Activated CD4-positive, alpha-beta memory T cell treated with anti-CD3 and anti-CD28 coated beads, Interleukin-2, amount 10 ng/mL, durations not matched to agents 7 days and 5 days (primary cell): ENCODE measurements at places on chromosomes 16 and 17.
A peak's percentile ranks its signal among the peaks of the same experiment; 100 is the strongest.

GRCh38 chr17:66426397-66427033 is 124.1 kb downstream of the PRKCA start:
- DNase-seq = peak; percentile 63

DNA sequence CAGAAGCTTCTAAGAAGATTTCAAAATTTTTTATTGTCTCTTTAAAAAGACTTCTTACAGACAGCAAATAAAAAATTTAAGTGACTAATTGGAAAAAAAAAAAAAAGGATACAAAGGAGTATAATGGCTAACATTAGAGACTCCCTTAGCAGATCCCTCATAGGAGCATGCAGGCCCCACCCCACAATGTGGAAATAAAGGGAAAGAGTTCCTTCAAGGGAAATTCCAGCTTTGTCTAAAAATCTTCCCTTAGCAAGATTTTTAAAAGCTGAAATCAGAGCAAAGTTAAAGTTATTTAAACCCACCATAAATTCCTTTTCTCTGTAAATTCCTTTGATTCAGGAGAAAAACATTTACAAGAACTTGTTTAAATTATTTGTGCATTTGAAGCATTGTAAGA is 32.5 kb upstream of the NOS2 start:
- no peak for DNase-seq

GRCh38 chr17:41687828-41688640 is 651 bp upstream of the EIF1 start:
- peak; percentile 67 for DNase-seq

- no peak for DNase-seq
These were observed 16.4 kb downstream of the PIMREG start for GRCh38 chr17:6460531-6461161.

DNA sequence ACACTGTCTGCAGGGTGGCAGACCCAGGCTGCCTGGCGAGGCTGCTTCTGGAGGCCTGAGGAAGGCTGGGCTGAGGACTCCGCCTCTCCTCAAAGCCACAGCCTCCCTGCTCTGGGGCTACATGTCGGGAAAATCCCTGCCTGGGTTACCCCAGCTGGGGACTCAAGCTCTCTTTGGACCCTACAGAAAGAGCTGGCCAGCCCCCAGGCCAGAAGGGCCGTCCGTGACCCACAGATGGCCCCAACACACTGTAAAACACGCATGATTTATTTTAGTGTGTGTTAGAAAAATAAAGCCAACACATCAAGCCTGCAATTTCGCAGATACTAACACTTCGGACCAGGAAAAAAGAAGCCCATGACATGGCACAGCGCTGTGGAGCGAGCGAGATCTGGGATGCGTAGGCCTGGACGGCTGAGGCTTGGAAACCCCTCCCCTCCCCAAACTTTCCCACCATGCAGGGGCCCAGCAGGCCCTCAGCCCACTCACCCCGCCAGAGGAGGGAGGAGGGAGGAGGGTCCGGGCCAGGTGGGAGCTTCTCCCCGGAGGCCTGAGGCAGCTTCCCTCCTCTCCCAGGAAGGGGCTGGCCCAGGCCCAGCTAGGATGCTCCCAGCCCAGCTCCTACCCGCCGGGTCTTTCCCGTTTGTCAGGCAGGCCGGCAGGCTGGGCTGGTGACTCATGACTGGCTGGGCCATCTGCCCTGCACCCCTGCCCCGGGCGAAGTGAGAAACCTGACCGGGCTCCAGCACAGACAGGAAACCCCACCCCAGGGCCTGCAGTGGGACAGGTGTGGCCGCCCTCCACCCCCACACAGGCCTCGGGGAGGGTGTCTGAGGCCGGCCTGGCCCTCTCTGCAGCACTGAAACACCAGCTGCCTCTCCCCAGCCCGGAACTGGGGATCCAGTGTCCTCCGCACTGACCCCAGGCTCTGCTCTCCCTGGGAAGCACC is 34.1 kb upstream of the SLC38A10 start:
- DNase-seq = no peak
